ENCODE measurements at places on chromosomes 16 and 17. TPM values are rescaled to one million over a fixed set of nuclear protein-coding genes. Genes with fewer than 3 reads are reported as not detected.

DNA sequence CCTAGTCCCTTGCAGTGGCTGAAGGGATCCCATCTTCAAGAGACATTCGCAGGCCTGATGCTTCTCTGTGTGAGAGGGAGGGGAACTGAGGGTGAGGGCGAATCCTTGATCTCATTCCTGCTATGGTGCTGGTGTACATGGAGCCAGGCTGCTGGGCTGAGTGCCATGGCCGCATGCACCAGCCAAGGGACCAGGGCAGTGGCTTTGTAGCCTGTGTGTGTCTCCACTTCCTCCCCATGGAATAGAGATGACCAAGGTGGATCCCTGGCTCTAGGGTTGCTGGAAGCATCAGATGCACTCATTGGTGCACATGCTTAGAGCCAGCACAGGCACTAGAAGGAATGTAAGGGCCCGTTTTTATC is 195.0 kb downstream of the FOXL1 start:
- DNase-seq: no peak

DNA sequence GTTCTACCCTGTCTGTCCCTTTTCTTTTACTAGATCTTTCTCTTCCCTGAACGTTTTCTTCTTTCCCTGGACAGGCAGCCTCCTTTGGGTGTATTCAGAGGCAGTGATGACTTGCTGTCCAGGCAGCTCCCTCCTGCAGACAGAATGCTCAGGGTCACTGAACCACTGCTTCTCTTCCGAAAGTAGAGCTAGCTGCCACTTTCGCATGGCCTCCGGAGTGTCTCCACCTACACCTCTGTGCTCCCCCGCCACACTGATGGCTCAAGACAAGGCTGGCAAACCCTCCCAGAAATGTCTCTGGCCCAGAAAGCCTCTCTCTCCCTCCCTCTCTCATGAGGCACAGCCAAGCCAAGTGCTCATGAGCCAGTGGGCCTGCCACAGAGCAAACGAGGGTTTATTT is 207.8 kb downstream of the CDRT15L2 start:
- no peak for DNase-seq

TBX2 gene
- under 0.01 TPM for total RNA-seq

GRCh38 chr16:14121872-14122271 is 50.8 kb downstream of the MRTFB start:
- DNase-seq: no peak

DNA sequence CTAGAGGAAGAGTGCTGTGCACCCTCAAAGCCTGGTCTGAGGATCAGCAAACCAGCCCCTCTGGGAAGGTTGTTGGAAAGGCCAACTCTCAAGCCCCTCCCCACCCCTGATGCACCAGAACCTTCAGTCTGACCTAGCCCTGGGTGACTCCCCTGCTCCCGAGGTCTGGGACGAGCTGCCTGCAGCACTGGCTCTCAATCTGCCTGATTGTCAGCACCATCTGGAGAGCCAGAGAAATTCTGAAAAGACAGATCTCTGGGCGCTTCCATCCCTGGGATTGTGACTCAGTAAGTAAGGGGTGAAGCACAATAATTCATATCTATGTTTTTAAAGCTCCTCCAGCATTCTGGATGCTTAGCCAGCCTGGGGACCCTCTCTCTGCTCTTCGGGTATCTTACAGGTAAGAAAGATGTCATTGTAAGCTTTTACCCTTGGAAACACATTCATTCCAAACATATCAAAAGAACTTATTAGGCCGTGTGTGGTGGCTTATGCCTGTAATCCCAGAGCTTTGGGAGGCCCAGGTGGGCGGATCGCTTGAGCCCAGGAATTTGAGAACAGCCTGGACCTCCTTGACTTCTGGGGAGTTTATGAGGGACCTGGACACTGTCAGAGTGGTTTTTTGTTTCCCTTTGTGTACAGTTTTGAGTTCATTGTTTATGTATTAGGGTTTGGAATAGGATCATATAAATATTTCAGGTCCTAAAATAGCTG is 147.5 kb downstream of the KCNJ12 start:
- DNase-seq: no peak

GRCh38 chr17:2090804-2091534 is 36.1 kb downstream of the HIC1 start:
- no peak for DNase-seq

HSPB9 gene
- not detected for total RNA-seq

GRCh38 chr17:16975744-16976625 is 4.1 kb upstream of the TNFRSF13B start:
- DNase-seq: no peak

METTL16 gene
- 14.0 TPM for total RNA-seq

DNA sequence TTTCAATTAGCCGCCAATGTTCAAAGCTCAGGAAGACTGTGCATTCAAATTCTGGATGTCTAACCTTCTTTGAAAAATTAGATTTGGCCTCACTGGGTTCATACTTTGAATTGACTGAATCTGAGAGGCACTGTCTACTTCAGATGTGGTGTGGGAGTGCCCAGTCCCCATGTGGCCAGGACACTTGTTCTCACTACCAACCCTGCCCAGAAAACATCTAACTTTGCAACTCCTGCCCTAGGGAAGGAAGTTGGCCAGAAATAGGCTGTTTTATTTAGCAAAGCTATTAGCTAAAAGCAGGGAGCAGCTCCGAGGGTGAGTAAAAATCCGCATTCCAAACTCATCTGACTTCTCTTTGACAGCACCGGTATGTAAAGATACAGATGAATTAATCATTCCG is 86.3 kb downstream of the XYLT1 start:
- no peak for DNase-seq

TP53TG3 gene
- 0.27 TPM for total RNA-seq

DNA sequence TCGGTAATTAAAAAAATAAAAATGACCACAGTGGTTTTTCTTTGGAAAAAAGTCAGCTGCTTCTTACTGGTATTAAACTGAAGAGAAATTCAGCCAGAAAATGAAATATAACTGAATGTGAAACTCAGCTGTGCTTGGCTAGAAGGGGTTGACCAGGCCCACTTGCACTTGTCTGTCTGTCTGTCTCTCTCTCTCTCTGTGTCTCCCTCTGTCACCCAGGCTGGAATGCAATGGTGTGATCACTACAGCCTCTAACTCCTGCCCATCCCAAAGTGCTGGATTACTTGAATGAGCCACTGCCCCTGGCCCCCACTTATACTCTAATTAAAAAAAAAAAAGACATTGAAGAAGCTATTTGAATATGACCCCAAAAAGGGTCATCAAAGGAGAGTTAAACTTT is 17.3 kb upstream of the AKAP1 start:
- DNase-seq: no peak
